ENCODE measurements at places on chromosomes 6 and 20. TPM values are rescaled to one million over a fixed set of nuclear protein-coding genes. Genes with fewer than 3 reads are reported as not detected.

The ADGRF5 gene
- 29.6 TPM for total RNA-seq

The CST7 gene
- not detected for total RNA-seq

The KIF6 gene
- 0.43 TPM for total RNA-seq

The CASS4 gene
- total RNA-seq, result 11.2 TPM

The FILIP1 gene
- total RNA-seq, result 13.6 TPM

The C4B gene
- 133 TPM for total RNA-seq

The TMEM170B gene
- 0.53 TPM for total RNA-seq

The FUT9 gene
- not detected for total RNA-seq

The KIF3B gene
- 20.1 TPM for total RNA-seq

The EFCAB8 gene
- total RNA-seq, result not detected

The SYCP2L gene
- total RNA-seq, result 0.32 TPM

The KCNK16 gene
- not detected for total RNA-seq

The KHDC1L gene
- not detected for total RNA-seq

The SLC35D3 gene
- total RNA-seq, result not detected

The BPIFB1 gene
- not detected for total RNA-seq

The C20orf141 gene
- total RNA-seq, result not detected

The SAMD3 gene
- total RNA-seq, result not detected

The OXT gene
- total RNA-seq, result not detected

The LAMP5 gene
- not detected for total RNA-seq

The ADGB gene
- not detected for total RNA-seq
